ENCODE measurements at places on chromosomes 3 and 15.

- no peak for DNase-seq
These were observed 148.4 kb downstream of the CHST2 start for GRCh38 chr3:143267989-143268388.

GRCh38 chr3:174777813-174778212 is 81.3 kb upstream of the NAALADL2 start:
- no peak for DNase-seq

GRCh38 chr15:92586383-92586942 is 69.1 kb downstream of the FAM174B start:
- no peak for DNase-seq

GRCh38 chr3:47852604-47853602 is 50.0 kb downstream of the DHX30 start:
- no peak for DNase-seq

DNA sequence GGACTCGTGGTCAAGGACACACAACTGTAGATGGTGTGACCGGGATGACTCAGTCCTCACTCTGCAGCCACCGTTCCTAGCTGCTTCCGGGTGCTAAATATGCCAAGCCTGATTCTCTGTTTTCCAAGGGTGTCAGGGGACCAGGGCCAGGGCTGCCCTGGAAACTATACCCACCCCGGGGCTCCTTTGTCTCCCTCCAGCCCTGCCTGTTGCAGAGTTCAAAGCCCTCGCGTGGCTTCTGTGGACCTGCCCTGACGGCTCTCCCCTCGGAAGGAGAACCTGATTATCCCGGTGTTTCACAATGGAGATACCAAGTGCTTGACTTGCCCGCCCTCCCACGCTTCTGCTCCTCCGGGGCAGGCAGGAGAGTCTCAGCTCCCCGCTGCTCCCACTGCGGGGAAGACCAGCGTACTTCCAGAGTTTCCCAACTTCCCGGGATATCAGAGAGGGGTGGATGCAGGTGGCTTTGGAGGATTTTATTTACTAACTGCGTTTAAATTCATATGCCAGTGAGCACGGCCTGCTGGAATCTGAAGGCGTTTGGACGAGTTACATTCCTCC is 125.0 kb downstream of the ASB7 start:
- no peak for DNase-seq

DNA sequence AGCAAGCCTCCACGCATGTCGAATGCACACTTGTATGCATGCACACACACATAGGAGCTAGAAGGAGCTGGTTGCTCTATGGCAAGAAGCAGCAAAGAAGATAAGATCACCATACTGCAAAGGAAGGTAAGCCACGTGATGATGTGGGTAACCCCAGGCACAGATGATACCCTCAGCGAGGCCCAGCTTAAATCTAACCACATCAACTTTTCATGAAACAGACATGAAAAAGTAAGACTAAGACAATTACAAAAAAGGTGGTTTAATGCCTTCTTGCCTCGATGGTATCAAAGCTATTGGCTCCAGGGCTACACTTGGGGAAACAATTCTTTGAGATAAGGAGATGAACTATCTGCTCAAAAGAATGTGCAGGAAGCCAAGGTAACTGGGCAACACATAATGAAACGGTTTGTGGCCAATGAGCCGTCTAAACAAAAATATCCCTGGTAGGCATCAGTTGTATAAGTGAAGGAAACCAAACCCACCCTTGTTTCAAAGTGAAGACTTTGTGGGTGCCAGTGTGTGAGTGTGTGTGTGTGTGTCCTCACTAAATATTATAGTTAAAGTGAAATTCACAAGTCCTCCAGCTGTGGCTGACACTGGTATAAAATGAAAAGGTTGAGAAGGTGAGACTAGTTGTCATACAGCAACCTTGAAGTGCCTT is 365.7 kb upstream of the ICE2 start:
- no peak for DNase-seq

GRCh38 chr3:174931473-174932353 is 72.6 kb downstream of the NAALADL2 start:
- no peak for DNase-seq

DNA sequence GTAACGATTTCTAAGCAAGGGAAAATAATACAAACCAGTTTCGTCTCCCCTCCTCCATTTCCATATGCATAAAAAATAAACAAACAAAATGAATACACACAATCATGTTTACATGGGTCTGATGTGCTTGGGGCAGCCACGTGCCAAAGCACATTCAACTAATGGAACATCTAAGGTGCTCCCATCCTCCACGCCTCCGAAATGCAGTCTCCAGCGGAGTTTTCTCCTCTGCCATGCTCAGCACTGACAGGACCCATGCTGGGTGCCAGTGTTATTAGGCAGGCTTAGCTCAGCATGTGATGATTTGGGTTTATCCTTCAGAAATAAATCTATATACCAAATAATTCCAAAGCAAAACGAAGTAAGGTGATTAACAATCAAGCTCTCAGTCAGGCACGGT is 337.3 kb upstream of the ATP10A start:
- no peak for DNase-seq
